ENCODE measurements at places on chromosomes 12 and 14.
A peak's percentile ranks its signal among the peaks of the same experiment; 100 is the strongest.

DNA sequence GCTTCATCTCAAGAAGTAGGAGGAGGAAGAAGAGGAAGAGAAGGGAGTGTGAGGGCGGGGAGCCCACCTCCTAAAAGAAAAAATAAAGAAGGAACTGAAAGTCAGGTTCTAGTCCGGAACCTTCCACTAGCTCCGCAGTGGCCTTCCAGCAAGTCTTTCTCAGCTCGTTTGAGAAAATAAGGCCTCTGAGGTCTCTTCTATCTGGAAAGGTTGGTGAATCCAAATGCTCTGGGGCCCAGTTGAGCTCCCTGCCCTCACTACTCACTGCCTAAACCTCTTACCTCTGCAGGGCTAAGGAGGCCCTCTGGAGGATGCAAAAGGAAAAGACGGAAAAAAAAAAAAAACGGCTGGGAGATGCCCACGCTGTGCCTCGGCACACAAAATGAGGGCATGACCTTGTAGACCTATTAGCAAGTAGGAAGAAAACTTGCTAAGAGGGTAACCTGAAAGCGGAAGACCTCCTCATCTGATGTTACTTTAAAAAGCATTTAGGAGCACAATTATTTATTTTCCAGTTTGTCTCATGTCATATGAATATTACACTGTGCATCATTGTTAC, 35.9 kb downstream of the FBLN5 start:
- peak; percentile 35 for DNase-seq

- DNase-seq: no peak
Measured at GRCh38 chr14:106141242-106142220, 615.1 kb downstream of the TMEM121 start.

GRCh38 chr12:124786061-124786964, 77.4 kb downstream of the SCARB1 start:
- peak; percentile 90 for DNase-seq

- DNase-seq: no peak
Measured at GRCh38 chr12:87425942-87426554, 603.2 kb downstream of the C12orf50 start.

DNA sequence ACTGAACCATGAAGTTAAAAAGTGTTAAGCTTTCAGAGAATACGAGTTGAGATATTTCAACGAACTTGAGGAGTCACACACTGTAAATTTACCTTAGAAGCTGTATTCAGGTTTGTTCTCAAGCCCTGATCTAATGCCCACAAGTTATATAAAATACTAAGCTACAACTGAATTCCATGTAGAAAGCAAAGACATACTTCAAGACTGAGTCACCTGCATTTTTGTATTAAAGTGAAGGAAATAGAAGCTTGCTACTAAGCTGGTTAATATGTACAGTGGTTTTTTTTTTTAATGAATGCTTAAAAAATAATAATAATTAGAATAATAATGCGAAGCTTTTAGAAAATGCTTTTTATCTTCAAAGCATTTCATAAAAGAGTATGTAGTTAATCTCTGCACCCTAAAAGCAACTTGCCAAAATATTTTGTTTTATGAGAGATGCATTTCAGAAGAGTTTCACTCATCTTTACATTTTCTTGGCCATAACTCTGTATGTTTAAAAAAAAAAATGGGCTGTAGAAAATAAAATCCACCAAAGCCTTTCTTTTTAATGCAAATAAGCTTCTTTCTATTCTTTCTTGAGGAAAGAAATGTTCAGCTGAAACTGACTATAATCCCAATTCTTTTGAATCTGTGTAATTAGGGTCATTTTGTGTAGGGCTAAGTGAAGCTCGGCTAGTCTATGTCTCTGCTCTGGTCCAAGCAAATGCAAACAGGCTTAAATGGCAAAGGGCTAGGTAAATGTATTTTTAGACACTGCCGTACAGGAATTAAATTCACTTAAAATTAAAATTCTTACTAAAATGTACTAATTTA, 1047.5 kb upstream of the FLRT2 start:
- DNase-seq: no peak

DNA sequence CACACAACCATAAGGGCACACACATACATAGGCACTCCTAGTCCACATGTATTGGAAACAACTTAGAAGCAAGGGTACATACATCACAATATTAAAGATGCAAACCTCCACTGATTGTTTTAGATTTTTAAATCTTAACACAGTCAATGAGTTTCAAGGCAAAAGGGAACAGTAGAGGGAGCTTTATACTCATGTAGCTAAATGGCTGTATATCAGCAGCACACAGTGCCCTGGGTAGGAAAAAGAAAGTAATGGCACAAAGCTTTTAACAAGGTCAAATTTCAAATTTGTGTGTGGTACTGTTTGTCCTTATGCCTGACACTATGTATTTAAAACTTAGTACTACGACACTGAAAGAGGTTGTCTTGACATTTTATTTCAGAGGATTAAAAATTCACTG, 262.0 kb downstream of the MED13L start:
- DNase-seq: no peak

GRCh38 chr14:23186913-23187654, 3.6 kb upstream of the SLC7A8 start:
- peak; percentile 77 for DNase-seq

DNA sequence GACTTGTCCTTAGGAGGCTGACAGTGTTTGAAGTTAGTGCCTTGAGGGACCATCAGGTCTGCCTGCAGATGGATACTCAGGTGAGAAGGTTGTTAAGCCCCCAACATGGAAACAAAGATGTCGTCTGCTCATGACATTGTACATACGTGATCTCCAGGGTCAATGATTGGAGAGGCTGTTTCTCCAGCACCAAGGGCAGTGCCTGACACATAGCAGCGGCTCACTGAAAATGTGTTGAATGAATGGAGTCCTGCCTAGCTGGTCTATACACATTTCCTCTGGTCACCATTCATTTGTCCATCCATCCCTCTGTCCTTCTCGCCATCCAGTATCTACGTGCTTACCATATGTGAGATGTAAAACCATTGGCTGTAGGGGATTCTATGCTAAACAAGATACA, 7.1 kb downstream of the CCDC177 start:
- no peak for DNase-seq

DNA sequence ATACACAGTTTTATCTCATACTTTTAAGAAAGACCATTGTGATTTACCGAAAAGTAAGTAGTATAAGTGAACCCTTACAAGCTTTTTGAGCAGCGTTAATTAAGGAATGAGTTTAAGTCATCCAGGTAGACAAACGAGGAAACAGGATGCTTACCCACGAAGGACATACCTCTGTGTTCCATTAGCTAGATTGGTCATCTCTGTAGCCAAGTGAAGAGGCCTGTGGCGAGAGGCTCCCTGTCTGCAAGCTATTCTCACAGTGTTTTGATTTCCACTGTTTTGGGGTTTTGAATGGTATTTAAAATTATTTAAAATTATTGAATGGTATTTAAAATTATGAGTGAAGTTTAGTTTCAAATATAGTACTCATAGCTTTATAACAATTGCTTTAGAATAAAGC, 342.1 kb upstream of the RGS6 start:
- DNase-seq: no peak

- peak; percentile 79 for DNase-seq
Measured at GRCh38 chr12:46825591-46826414, at the start of gene SLC38A4. Gene SLC38A4, minus strand, starts transcription at chr12:46825997. Its CDS starts 32,926 bp downstream, at chr12:46793071.

DNA sequence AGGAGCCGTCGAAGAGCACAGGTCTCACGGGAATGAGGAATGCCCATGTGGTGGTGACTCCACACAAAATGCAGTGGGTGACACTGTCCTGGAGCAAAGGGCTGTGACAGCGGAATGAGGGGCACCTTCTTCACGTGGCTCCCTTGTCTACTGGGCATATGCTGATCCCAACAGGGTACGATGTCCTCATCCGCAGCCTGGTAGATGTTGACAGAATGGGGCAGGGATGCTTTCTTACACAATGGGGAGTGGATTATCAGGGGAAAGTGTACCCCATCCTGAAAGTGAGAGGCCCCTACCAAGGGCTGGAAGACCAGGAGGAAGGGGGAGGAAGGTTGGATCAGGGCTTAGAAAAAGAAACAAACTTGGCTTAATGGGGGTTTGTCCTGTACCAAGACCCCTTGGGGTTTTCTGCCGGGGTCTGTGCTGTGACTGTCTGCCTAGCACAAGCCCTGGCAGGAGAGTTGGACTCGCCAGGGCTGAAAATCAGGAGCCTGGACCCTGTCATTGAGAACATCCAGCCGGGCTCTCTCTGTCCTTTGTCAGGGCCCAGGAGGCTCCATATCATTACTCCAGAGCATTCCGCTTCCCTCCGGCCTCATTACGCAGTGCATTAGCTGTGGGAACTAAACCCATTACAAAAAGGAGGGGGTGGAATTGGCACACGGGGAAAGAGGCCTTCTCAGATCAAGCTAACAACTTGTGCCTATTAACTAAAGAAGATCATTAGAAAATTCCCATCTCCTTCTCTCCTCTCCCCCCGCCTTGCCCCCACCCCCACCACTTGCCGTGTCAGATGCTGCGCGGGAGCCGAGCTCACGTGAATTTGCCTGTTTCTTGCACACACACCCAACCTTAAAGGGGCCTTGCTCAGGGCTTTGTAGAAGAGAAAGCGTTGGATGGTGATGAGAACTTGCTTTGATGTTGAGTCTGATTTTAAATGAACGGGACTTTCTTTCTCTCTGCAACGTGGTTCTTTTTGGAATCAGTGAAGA, 171.8 kb upstream of the PARP11 start:
- peak; percentile 74 for DNase-seq
